Mesenteric fat pad (tissue), 1 donor: ENCODE measurements at places on chromosomes 6 and 20.

- no peak for DNase-seq
Measured at GRCh38 chr6:52474173-52474572, 54.0 kb downstream of the EFHC1 start.

DNA sequence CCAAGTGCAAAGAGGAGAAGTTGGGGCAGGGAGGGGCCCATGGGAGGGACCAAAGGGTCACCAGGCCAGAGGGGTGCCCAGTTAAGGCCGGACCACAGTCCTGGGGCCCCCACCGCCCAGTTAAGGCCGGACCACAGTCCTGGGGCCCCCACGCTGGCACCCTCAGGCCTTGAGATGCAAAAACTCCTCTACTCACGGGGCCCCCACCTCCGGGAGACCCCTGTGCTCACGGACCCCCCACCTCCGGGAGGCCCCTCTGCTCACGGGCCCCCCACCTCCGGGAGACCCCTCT is 16.9 kb downstream of the KCNQ2 start:
- DNase-seq = no peak

- DNase-seq = no peak
Measured at GRCh38 chr6:162887981-162888689, 160.4 kb downstream of the PACRG start.

DNA sequence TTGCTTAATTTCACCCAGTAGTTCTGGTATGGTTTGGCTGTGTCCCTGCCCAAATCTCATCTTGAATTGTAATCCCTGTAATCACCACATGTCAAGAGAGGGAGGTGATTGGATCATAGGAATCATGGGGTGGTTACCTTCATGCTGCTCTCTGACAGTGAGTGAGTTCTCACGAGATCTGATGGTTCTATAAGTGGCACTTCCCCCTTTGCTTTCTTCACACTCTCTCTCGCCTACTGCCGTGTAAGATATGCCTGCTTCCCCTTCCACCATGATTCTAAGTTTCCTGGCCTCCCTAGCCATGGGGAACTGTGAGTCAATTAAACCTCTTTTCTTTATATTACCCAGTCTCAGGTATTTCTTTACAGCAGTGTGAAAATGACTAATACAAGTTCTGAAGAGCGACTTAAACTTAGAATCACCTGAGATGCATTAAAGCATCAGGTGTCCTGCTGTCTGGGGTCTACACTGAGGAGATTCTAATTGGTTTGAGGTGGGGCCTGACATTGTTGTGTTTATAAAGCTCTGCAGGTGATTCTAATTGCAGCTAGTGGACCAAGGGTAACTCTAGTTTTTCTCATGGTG is 82.1 kb upstream of the DTNBP1 start:
- DNase-seq = no peak

DNA sequence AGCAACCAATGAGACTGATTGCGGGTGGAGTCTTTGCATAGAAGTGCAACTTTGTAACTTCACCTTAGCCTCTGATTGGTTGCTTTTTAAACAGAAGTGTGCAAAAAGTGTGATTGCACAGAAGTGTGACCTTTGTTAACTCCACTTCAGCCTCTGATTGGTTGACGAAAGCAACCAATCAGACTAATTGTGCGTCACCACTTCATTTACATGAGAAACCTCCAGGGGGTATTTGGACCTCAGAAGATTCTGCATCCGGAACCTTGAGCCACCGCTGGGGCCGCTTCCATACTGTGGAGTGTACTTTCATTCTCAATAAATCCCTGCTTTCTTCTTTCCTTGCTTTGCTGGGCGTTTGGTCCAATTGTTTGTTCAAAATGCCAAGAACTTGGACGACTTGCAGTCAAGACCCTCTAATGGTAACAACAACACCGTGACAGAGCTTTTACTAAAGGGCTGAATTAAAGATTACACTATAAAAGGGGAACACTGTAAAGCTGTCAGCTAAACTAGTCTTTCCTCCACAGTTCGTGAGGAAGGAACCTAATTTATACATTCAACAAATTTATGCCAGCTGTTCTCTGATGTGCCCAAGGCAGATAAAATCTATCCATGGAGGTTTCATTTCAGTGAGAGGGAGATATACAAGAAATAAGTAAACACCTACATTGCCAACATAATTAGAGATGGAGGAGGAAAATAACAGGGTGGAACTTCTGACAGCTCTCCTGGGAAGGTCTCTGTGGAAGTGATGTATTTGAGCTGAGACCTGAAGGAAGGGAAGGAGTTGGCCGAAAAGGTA is 1.4 kb upstream of the HECA start:
- no peak for DNase-seq

GRCh38 chr6:89729818-89730217 is 89.8 kb downstream of the MDN1 start:
- no peak for DNase-seq

DNA sequence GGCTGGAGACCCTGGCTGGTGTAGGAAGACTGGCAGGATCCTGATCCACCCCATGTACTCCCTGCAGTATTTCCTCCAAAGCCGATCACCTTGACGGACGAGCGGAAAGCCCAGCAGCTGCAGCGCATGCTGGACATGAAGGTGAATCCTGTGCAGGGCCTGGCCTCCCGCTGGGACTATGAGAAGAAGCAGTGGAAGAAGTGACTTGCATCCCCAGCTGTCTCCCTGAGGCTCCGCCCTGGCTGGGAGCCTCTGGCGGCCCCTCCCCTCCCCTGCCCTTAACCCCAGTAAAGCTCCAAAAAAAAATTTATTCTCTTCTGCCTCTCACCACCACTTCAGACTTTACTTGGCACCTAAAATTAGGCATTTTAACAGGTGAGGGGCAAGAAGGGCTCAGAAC is 7.0 kb downstream of the COX4I2 start:
- DNase-seq = no peak

DNA sequence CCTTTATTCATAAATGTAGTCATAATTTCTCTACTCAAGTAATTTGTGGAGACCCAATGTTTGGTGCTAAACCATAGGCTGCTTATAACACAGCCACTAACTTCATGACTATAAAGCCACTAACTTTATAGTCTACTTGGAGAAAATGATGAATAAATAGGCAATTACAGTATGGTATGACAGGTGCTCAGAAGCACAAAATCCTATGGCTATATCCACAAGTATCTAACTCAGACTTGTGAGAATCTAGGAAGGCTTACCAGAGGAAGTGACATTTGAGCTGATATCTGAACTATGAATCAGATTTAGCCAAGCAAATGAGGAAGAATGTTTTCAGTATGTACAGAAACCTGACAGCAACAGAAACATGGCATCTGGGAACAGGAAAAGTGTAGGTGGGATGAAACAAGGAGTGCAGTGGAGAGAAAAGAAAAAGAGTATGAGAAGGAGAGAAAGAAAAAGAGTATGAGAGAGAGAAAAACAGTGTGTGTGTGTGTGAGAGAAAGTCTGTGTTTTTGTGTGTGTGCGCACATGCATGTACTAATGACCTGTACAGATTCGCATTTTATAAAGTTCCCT is 59.9 kb downstream of the REV3L start:
- no peak for DNase-seq

- no peak for DNase-seq
Measured at GRCh38 chr6:10363911-10364310, 51.0 kb downstream of the TFAP2A start.

DNA sequence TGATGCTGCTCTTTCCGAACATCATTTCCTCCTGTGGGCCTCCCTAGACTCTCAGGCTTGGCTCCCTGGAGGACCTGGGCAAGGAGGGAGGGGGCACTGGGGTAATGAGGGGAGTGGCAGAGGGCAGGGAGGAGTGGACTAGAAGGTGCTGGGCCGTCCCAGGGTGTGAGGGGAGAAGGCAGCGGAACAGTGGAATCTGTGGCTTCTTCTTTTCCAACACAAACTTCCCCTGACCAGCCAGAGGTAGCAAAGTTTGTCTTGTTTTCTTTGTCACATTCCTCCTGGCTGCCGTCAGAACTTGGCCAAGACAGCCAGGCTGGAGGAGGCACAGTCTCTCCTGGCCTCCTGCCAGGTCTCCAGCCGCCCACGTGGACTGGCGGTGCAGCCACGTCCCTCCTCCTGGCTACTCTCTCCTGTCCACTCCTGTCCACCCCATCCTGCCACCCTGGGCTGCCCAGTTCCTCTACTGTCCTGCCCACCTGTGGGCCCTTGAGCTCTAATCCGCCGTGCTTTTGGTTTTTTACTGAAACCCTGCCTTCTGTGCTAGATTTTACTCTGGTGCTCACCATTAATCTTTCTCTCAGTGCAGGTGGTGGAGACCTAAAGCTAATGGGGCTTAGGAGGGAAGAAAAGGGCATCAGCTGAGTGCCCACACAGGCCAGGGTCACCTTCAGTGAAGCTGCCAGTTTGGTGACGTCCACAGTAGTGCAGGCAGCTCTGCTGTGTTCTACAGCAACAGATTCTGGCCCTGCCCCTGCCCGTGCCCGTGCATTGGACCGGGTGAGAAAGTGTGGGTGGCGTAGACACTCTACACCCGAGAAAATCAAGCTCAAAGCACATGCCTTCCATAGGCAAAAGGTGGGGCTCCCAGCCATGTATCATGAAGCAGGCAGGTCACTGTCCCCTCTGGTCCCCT is 2.8 kb upstream of the CDSN start:
- DNase-seq = no peak

DNA sequence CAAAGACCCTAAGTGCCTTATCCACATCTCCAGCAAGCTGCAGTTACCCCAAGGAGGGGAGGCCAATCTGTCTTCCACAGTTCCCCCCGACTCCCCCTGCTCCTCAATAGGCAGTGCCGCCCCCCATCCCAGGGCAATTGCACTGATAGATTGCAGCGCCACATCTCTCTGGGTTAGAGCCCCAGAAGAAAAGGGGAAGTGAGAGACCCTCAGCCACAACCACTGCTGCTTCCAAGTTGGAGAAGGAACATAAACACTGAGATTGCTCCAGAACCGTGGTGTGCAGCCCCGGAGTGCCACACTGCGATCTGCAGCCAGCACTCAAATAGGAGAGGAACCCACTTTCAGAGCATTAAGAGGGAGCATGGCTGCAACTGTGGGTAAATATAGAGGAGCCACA is 101.5 kb downstream of the RWDD2A start:
- no peak for DNase-seq

DNA sequence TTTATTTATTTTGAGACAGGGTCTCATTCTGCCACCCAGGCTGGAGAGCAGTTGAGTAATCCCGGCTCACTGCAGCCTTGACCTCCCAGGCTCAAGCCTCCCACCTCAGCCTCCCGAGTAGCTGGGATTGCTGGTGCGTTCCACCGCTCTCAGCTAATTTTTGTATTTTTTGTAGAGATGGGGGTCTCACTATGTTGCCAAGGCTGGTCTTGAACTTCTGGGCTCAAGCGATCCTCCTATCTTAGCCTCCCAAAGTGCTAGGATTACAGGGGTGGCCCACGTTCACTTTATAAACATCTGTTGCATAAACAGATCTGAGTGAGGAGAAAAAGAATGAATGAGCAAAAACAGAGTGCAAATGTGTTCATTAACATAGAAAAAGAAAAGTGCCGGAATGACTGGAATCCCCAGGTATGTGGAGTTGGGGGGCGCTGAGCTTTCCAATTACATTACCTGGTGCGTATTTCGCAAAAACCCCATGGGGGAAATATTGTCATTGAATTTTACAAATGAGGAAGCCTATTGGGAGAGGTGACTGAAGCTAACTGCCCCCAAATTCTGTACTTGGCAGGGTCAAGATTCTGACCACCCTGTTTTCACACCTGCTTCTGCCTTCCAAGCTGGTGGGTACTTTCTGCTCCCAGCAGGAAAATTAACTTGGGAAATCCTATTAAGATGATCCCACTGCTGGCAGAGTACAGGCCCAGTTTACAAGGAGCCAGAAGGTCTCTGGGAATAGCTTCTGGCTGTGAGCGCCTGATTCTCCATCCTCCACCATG is 207.7 kb upstream of the JARID2 start:
- DNase-seq = no peak

GRCh38 chr6:118876198-118876597 is 17.8 kb upstream of the ASF1A start:
- no peak for DNase-seq

DNA sequence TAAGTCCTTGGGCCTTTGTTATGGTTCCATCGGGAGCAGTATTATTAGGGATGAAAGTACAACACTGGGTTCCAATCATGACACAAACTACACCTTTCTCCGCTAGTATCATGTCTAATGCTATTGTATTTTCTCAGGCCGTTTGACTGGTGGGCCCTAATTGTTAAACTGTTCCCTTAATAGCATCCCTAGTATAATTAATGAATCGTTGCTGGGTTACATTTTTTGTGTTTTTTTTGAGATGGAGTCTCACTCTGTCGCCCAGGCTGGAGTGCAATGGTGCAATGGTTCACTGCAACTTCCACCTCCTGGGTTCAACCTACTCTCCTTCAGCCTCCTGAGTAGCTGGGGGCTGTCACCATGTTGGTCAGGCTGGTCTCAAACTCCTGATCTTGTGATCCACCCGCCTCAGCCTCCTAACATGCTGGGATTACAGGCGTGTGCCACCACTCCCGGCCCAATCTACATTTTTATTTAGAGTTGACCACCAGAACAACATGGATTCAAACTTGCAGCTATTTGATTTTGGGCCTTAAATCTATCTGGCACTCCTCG is 4.1 kb upstream of the ZNFX1 start:
- peak; percentile 22 for DNase-seq

- no peak for DNase-seq
Measured at GRCh38 chr6:50543666-50544065, 169.7 kb upstream of the TFAP2D start.

DNA sequence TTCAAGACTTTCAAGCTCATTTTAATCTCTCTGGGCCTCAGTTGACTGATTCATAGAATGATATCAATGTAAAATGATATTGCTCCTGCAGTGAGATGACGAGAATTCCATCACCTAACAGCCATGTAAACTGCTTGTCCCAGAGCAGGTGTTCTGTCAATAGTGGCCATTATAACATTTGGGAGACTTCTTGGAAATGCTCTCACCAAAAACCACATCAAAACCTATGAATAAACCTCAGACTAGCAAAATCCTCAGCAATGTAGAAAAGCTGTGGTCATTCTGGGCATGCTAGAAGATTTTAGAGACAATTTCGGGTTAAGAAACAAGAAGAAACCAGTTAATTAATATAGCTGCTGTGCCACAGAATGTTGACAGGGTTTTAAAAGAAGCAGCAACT is 225.4 kb downstream of the FRK start:
- no peak for DNase-seq

GRCh38 chr20:51591871-51592270 is 49.4 kb upstream of the NFATC2 start:
- DNase-seq = no peak

- DNase-seq = no peak
Measured at GRCh38 chr6:11296449-11297375, 64.2 kb upstream of the NEDD9 start.

- DNase-seq = no peak
Measured at GRCh38 chr20:50462093-50462690, 48.0 kb upstream of the PTPN1 start.

- DNase-seq = no peak
Measured at GRCh38 chr6:38725414-38726183, 10.5 kb downstream of the DNAH8 start.

GRCh38 chr6:133983099-133983939 is 30.3 kb downstream of the TBPL1 start:
- DNase-seq = no peak
